Suprapubic skin (tissue), 4 donors: ENCODE measurements at places on chromosomes 2 and 18. TPM values are rescaled to one million over a fixed set of nuclear protein-coding genes. Genes with fewer than 3 reads are reported as not detected.

DNA sequence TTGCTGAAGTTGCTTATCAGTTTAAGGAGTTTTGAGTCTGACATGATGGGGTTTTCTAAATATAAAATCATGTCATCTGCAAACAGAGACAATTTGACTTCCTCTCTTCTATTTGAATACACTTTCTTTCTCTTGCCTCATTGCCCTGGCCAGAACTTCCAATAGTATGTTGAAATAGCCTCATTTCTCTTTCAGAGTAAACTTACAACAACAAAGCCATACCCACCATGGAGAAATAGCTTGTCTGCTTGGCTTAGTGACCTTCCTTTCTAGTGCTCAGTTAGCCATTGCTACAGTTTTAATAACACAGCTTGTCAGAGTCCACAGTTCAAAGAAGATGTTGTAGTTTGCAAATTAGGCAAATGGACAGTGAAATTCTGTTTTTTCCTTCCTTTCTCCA is 228.0 kb downstream of the ETAA1 start:
- H3K4me1 ChIP-seq, result peaks cover 4% of the 10 kb centered on the region
- no peaks in the 10 kb centered on the region for H3K27me3 ChIP-seq

GRCh38 chr2:219737270-219737691 is 109.9 kb downstream of the SLC4A3 start:
- H3K4me1 ChIP-seq, result no peaks in the 10 kb centered on the region
- H3K27me3 ChIP-seq, result peaks cover 4% of the 10 kb centered on the region
- no peak overlapping the region for H3K27ac ChIP-seq
- no peak for DNase-seq

- no peak overlapping the region for H3K4me3 ChIP-seq
- no peak for DNase-seq
- no peaks in the 10 kb centered on the region for H3K4me1 ChIP-seq
- H3K27me3 ChIP-seq, result peaks cover 2% of the 10 kb centered on the region
- no peak overlapping the region for H3K27ac ChIP-seq
- H3K36me3 ChIP-seq, result no peaks in the 10 kb centered on the region
These were observed 12.3 kb upstream of the SNTG2 start for GRCh38 chr2:938181-939005.

- peak; percentile 37 for DNase-seq
- no peak overlapping the region for H3K4me3 ChIP-seq
- no peak overlapping the region for H3K27ac ChIP-seq
- no peaks in the 10 kb centered on the region for H3K27me3 ChIP-seq
- no peaks in the 10 kb centered on the region for H3K36me3 ChIP-seq
These were observed 78.5 kb downstream of the EIPR1 start for GRCh38 chr2:3299130-3299529.

MPHOSPH10 gene
- 16.7 TPM for total RNA-seq
